ENCODE measurements at places on chromosomes 3 and 15.

DNA sequence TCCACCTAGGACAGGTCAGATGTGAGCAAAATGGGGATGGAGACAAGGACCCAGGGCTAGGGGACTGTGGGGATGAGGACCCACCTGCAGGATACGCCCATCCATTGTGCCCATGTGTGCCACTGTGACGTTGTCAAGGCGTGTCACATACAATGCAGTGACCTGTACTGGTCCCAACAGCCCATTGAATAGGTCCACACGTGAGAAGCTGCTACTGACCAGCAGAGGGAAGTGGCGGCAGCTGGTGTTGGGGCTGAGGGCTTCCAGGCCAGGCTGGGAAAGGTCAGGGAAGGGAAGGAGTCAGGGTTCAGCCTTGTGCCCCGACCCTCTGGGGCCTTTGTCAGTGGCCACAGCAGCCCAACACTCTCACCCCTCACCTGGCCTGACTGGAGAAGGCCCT is 4.7 kb downstream of the MST1R start:
- no peak for ATAC-seq

GRCh38 chr3:11774296-11774877 is 72.3 kb downstream of the TAMM41 start:
- ATAC-seq = no peak

GRCh38 chr15:63444611-63445010 is 59.8 kb upstream of the USP3 start:
- no peak for ATAC-seq

DNA sequence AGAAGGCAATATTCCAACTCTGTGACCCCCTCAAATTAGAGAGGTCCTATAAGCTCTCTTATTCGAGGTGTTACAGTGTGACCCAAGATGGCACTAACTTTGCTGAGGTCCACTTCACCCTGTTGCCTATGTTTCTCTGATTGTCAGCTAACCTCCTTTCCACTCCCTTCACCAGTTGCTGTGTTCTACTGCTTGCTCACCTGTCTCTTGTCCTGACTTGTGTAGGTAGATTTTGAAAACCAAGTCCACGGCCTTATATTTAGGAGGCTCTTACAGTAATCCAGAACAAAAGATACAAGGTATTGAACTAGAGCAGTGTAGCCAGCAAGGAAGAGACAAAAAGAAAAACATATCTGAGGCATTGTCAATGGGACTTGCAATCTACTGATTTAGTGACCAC is 20.1 kb upstream of the GSK3B start:
- ATAC-seq = no peak

DNA sequence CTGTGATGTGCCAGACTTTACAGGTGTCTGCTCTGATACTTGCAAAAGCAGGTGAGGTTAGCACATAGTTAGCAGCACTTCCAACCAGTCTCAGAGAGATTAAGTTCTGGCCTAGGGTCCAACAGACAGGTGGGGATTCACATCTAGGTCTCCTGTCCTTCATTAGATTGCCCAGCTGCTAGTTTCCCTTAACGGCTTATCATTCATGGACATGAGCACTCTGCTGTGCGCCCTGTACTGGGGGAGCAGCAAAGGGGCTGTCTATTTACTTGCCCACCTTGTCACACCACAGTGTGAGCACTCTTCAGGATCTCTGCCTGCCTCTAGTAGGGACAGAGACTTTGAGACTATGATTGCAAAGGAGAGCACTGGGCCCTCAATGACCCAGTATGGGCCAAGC is 8.7 kb downstream of the SPSB4 start:
- no peak for ATAC-seq

- ATAC-seq = no peak
Observed at GRCh38 chr3:196631682-196632045, 7.8 kb upstream of the NRROS start.

- peak; percentile 24 for ATAC-seq
Observed at GRCh38 chr3:21163956-21164355, 587.1 kb downstream of the ZNF385D start.

- no peak for ATAC-seq
Observed at GRCh38 chr3:40071683-40072238, 237.7 kb upstream of the EIF1B start.

DNA sequence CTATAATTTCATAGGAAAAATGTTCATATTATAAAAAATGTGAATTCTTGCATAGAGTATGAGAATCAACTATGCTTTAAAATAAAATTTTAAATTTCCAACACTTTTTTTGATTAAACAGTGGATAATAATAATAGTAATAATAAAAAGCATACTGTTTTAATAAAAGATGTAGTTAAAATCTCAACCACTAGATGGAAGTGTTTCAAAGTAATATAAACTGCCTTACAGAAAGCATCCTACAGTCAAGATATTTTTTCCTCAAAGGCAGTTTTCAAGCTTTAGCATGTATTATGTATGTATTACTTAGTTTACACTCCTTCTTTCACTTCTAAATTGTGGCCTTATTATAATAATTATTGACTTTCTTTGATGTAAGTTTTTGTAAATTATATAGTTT is 217.5 kb downstream of the CHL1 start:
- ATAC-seq = no peak

DNA sequence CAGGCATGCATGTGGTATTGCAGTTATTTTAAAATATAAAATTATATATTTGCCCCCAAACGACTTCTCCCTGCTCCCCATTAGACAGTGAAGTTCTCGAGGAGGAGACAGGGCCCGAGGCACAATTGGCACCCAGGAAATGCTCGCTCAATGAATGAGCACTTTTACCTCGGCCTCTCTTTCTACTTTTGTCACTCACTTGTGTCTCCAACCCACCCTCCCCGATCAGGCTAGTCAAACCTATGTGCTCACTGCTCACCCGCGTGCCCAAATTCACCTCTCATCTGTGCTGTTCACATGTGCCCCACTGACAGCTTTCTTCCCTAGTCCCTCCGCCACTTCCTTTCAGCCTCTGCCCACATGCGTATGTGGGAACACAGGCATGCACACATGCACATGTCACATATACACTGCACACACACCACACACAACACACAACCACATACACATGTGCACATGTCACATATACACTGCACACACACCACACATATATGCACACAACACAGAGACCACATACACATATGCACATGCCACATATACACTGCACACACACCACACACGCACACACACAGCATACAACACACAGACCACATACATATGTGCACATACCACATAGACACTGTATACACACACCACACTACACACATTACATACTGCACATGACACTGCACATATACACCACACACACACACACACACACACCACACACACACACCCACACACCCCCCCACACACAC is 46.3 kb upstream of the DLG1 start:
- no peak for ATAC-seq

GRCh38 chr3:73536952-73537351 is 87.8 kb downstream of the PDZRN3 start:
- ATAC-seq = no peak

DNA sequence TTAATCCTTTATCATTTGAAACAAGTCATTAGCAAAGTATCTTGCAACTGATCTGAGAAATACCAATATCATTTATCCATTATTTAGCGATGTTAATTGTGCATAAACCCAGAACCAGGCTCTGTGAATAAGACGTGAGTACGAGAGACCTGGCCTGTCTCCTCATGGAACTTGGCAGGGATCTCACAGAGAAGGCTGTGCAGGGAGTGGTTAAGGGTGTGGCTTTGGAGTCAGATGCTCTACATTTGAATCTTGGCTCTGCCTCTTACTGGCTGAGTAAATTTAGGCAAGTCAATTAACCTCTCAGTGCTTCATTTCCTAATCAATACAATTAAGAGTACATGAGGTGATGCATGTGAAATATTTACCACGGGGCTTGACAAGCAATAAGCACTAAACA is 39.9 kb upstream of the TBL1XR1 start:
- no peak for ATAC-seq

- ATAC-seq = no peak
Observed at GRCh38 chr3:4494895-4495264, 1.7 kb downstream of the ITPR1 start.

DNA sequence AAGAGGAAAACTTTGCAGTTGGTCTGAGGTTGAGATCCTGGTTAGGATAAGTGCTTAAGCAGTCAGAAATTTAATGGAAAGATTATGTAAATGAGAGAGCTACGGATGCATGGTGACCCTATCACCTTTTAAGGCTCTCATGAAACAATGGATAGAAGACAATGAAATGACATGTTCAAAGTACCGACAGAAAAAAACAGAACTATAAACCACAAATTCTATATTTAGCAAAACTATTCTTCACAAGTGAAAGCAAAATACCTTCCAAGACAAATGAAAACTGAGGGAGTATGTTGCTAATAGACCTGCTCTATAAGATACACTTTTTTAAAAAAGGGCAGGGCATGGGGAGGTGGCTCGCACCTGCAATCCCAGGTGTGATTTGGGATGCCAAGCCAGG is 32.2 kb downstream of the DNAAF4 start:
- no peak for ATAC-seq

DNA sequence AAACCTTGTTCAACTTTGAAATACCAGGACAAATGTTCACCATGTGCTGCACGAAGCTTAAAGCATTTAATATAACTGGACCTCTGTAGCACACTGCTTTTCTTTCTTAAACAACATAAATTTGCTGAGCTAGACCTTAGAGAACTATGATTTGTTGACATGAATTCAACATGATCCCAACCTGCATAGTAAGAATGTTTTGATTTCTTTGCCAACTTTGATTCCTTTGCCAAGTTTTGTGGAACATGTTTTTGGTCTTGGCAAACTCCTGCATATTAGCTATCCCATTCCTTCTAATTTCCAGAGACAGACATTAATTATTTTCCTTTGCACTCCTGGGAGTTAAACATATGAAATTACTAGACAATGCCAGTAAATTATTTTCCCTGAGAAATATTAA is 197.2 kb upstream of the RBMS3 start:
- ATAC-seq = no peak

DNA sequence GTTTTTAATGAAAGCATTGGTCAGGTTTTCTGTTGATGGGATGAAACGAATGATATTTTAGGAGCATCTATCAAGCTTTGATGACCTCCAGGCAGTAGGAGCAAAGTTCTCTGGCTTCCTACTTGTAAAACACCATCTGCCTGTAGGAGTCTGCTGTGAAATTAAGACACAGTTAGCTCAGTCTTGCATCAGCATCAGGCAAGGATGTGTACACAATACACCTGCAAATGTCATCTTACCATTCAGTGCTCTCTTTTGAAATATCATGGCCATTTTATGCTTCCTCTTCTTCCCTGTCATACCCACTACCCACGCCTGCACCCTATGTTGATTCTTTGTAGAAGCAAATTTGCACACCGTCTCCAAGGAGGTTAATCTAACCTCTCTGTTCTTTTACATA is 38.2 kb downstream of the B3GALNT1 start:
- ATAC-seq = peak; percentile 24

- peak; percentile 85 for ATAC-seq
Observed at GRCh38 chr15:60582370-60583036, 103.6 kb upstream of the ICE2 start.

GRCh38 chr3:34920806-34921205 is 718.5 kb upstream of the ARPP21 start:
- no peak for ATAC-seq

DNA sequence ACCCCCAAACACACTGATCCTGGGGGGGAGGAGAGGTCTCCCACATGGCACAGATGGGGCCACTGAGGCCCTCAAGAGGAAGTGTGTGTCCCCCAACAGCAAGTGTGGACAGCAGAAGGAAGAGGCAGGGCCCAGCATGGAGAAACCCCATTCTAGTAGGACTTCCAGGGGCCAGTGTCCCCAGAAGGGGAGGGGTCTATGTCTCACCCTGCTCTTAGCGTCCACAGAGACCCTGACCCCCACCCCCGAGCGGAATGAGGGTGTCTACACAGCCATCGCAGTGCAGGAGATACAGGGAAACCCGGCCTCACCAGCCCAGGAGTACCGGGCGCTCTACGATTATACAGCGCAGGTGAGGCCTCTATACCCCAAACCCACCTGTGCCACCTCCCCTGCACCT is 35.3 kb downstream of the TSPAN3 start:
- no peak for ATAC-seq

DNA sequence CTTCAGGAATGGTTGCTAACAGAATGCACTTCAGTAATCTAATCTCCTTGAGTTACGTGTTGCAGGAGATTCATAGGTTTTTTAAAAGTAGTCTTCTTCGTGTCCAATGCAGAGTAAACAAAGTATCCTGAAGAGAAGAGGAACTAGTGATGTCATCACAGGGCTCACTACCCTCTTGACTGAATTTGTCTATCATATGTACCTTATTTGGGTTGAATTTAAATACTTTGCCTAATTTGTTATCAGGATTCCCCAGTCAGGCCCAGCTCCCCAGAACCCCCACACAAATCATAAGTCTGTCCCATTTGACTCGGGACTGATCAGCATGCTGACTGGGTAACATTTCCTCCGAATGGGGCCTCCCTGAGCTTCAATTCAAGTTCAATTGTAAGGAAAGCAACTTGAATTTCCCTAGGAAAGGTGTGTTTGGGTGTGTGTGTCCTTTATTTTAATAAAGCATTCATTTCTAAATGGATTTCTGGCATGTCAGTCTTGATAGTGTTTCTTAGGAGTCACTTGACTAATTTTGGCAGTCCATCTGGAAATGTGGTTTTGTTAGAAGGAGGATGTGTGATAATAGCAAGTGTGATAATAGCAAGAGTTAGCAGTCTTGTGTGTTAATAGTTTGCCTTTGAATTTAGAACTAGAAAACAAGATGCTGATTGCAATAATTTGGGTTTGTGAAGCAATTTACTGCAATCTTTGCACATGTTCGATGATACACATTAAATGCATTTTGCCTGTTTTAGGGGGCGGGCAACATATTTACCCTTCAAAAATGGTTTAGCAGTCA is 21.9 kb downstream of the OXNAD1 start:
- ATAC-seq = no peak

DNA sequence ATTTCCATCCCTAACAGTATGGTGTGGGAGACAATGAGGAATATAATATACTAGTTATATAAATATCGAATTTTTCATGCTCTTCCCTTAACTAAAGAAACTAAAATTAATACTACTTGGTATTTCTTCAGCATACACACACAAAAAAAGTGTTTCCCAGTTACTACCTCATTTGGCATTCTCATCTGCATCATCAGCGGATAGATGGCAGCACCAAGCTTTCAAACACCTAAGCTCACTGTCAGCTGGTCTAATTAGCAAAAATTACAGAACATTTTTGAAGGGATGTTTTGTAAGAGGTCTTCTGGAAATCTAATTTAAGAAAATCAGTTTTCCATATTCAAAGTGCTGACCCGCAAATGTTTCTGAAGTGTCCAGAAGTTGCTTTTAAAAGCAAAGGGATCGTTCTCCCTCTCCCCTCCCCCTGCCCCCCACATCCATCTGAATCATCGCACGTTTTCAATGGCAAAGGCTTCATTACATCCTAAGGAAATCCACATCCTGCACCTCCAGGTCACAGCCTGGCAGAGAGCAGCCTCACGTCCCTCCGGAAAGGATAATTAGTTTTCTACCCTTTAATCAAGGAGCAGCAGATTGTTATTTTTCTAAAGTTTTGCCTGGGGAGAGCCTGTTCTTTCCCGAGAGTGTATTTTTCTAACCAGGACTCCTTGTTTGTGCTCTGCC is 86.1 kb upstream of the SPATA12 start:
- ATAC-seq = no peak

- ATAC-seq = no peak
Observed at GRCh38 chr3:3800685-3801493, 1.7 kb downstream of the LRRN1 start.

- ATAC-seq = no peak
Observed at GRCh38 chr3:181017690-181018089, 28.2 kb upstream of the DNAJC19 start.

- ATAC-seq = no peak
Observed at GRCh38 chr3:120100711-120101110, 6.5 kb upstream of the GSK3B start.

GRCh38 chr15:59174835-59175831 is 31.5 kb upstream of the LDHAL6B start:
- peak; percentile 85 for ATAC-seq

- ATAC-seq = no peak
Observed at GRCh38 chr3:132984181-132984580, 54.0 kb upstream of the TMEM108 start.
